ENCODE measurements at places on chromosomes 7 and 10. TPM values are rescaled to one million over a fixed set of nuclear protein-coding genes. Genes with fewer than 3 reads are reported as not detected.

PDE1C gene
- total RNA-seq = 5.6 TPM

ASCC1 gene
- 30.2 TPM for total RNA-seq

FAM237B gene
- total RNA-seq = not detected

NPSR1 gene
- not detected for total RNA-seq

PDAP1 gene
- total RNA-seq = 169 TPM

LIPF gene
- not detected for total RNA-seq

TEX36 gene
- total RNA-seq = not detected

SLIT1 gene
- total RNA-seq = 0.17 TPM

TLX1 gene
- total RNA-seq = not detected

SPDYE3 gene
- total RNA-seq = not detected

TMEM120A gene
- total RNA-seq = 33.0 TPM

CALD1 gene
- total RNA-seq = 49.0 TPM

ERVW-1 gene
- total RNA-seq = not detected

SEPHS1 gene
- total RNA-seq = 67.6 TPM

GOLGA7B gene
- 3.6 TPM for total RNA-seq

HMX2 gene
- total RNA-seq = 0.10 TPM

TMEM130 gene
- 0.50 TPM for total RNA-seq

CCDC172 gene
- total RNA-seq = not detected

TCERG1L gene
- total RNA-seq = not detected

COA1 gene
- 97.2 TPM for total RNA-seq

AHCYL2 gene
- total RNA-seq = 6.6 TPM

PALD1 gene
- 6.5 TPM for total RNA-seq

ADO gene
- total RNA-seq = 19.7 TPM

AZGP1 gene
- not detected for total RNA-seq

ADARB2 gene
- not detected for total RNA-seq

STEAP4 gene
- total RNA-seq = not detected

Measured in A549 treated with CpdA at 1 μM for 4 hours (cell line).